HFFc6 (cell line): ENCODE measurements at places on chromosomes 2 and 18. TPM values are rescaled to one million over a fixed set of nuclear protein-coding genes. Genes with fewer than 3 reads are reported as not detected.
A peak's percentile ranks its signal among the peaks of the same experiment; 100 is the strongest.

The PTGR3 gene
- 38.1 to 47.5 TPM (median 43.4 TPM) in 3 replicates for total RNA-seq

DNA sequence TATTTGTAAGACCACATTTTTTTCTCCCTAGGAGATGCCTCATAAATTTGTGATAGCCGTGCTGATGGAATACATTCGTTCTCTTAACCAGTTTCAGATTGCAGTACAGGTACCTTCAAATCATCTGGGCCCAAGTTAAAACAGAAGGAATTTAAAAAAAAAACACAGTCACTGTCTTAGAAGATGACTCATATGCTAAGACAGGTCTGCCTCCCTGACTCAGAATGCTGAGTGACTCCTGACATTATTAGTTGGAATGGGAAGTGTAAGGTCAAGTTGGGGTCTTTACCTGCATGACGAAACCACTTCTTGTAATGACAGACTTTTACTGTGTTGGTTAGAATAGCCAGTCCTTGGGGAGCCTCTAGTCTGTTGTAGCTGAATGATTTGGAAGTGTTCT is 26.3 kb downstream of the RMC1 start:
- peak; percentile 54 for DNase-seq

DNA sequence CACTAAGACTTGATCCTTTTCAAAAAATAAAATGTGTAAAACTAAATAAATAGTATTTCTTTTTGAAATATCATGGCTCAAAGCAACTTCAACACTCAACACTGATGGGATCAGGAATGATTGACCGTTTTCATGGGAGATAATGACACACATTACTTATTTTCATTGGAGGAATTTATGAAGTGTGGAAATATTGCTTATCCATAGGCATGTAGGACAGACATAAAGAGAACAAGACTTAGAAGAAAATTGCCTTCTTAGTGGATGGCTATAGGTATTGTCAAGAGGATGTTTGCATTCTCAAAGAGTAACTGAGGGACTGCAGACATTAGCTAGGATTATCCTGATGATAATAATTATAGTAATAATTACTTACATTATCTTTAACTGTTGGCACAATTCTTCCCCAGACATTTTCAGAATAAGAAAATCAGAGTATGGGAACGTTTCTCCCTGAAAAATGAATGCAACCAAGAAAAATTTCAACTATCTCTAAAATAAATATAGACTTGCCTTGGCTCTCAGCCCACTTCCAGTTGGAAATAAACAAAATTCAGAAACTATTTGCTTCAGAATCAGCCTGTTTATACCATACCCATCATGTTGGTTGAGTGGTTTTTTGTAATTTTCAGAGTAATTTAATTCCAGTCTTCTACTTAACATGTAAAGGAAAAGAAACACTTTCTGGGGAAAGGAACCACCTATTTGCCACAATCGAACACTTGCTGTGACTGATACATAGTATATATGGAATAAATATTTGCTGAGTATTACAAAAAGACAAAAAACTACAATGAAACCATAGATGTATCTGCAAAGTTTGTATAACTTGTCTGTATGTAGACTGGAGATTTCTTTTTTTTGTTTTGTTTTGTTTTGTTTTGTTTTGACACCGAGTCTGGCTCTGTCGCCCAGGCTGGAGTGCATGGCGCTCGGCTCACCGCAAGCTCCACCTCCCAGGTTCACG is 165.7 kb downstream of the TMX3 start:
- DNase-seq, result peak; percentile 67

The MC2R gene
- total RNA-seq, result not detected in 3 replicates

The DQX1 gene
- total RNA-seq, result 0.14 to 0.42 TPM in 2 of 3 replicates, not detected in the other

The RGPD3 gene
- 0.10 TPM in 1 of 3 replicates, not detected in the others for total RNA-seq

The AGXT gene
- not detected in 3 replicates for total RNA-seq

The ANTXR1 gene
- 98.0 to 123 TPM (median 106 TPM) in 3 replicates for total RNA-seq

DNA sequence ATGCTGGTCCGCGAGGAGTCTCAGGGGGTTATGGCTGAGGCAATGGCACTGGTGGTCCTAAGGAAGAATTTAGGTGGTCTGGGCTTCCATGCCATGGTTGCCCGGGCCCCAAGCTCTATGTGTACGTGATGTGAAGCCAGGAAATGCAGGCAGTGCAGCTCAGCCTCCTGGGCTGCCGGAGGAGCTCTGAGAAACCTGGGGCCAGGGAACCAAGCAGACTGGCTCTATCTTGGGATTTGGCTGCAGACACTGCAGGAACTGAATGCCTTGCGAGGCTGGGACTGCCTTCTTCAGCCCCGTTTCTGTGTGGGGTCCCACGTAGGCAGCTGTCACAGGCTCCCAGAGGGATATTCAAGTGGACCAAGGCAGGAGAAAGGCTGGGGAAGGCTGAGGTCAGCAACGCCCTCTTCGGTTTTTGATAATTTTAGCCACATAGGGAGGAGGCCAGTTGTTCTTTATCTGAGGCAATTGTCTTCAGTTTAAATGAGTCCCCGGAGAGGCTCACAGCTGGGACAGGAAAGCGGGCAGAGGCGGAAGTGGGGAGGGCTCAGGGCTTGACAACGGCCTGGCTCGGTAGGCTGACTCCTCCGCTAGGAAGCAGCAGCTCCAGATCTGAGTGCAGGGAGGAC is 77.7 kb downstream of the RHOB start:
- DNase-seq, result no peak

DNA sequence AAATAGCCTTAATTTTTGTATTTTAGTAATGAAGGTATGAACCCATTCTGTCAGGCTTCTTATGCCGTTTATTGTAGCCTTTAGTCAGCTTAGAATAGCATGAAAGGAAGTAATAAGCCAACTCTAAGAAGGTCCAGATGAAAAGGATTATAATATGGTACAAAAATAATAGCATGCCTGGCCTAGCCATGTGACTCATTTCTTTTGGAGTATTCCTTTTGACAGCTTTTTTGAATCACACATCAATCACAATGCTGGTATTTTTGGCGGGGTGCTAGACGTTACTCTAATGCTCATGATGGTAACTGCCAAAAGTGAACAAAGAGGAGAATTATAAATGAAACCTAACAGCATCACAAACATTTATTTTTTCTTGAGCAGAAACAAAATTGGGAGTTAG is 19.9 kb downstream of the FMNL2 start:
- DNase-seq, result no peak

The FLACC1 gene
- 0.66 to 1.7 TPM (median 1.4 TPM) in 3 replicates for total RNA-seq

DNA sequence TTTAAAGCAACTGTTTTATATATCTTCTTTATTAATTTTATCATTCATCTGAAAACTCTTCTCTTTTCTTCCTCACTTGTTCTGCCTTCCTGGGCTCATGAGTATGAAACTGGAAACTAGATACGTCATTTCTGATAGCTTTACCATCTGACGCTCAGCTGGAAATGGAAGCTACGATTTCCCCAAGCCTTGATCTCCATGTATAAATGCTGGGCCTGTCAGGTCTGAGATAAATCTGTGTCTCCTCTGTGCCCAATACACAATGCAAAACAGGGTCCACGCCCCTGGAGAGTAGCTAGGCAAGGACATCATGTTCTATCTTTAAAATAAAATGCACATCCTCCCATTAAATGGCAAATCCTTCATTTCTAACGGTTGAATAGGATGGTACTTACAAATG is 238.4 kb downstream of the AFF3 start:
- no peak for DNase-seq

The RNF152 gene
- 52.3 to 77.2 TPM (median 69.8 TPM) in 3 replicates for total RNA-seq

The HNMT gene
- 0.46 to 1.8 TPM (median 0.84 TPM) in 3 replicates for total RNA-seq

DNA sequence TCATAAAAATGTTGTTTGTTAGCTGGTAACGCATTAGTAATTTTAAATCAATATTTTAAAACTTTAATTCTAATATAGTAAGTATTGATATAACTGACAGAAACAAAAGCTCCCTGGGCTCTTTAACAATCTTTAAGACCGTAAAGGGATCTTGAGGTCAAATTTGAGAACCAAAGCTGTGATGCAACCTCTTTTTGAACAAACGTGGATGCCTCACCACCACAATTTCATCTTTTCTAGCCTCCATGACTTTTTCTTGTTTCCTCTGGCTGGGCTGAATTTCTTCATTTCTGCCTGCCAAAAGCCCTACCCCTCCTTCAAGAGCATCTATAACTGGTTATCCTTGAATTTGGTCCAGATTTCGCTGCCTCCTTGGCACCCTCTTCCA is 563 bp upstream of the POLE4 start:
- no peak for DNase-seq

GRCh38 chr18:79683626-79684282 is 4.2 kb downstream of the CTDP1 start:
- DNase-seq, result no peak

DNA sequence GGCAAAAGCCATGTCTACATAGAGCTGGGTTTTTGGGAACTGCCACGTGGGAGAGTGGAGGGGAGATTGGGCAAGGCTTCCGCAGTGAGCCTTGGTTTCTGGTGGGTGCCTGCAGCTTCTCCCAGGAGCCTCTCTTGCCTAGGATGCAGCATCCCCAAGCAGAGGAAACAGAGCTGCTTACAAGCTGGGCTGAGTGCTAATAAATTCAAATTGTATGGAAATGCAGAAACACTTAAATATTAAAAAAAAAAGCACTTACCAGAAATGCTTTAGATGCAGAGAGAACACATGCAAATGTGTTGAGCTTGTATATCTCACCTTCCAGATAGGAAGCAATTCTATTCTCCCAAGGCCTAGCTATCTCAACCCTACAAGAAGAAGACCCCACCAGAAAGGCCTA is 96.0 kb upstream of the ST3GAL5 start:
- DNase-seq, result no peak

The LRP1B gene
- total RNA-seq, result not detected in 3 replicates

The OR6B2 gene
- not detected in 3 replicates for total RNA-seq

- no peak for DNase-seq
These were observed 44.9 kb upstream of the REL start for GRCh38 chr2:60836491-60836890.

DNA sequence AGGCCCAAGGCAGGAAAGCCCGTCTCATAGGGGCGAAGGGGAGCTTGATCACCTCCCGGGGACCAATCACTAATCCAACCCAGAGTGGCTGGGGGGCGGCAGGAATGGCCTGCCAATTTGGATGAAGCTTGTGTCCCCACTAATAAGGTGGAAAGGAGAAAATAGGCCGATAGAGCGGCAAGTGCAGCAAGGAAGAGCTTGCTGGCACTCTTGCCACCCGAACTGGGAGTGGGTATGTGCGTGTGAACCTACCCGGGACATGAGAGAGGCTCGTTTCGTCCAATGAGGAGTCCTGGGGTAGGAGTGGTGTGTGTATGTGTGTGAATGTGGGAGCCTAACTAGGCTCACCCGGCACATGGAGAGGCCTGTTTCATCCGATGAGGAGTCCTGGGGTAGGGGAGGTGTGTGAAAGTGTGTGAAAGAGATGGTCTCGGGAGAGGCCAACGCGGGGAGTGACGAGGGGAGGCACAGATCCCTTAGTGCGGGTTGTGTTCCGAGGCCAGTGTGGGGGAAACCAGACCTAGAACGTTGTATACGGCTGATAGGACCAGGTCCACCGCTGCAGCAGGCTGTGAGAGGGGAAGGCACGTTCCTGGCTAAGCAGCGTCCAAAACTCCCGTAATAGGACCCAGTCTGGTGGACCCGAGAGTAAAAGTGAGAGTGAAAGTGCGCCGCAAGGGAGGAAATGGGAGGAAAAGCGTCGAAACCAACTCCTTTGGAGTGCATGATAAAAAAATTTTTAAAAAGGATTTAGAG is 47.1 kb upstream of the SELENOI start:
- peak; percentile 48 for DNase-seq

GRCh38 chr2:186772579-186772978 is 76.4 kb downstream of the ZSWIM2 start:
- DNase-seq, result no peak

The ALPG gene
- total RNA-seq, result not detected in 2 replicates

- DNase-seq, result no peak
These were observed 146.4 kb downstream of the PTH2R start for GRCh38 chr2:208552943-208553342.

The IL1R1 gene
- total RNA-seq, result 12.2 and 21.9 TPM in 2 replicates

- DNase-seq, result no peak
These were observed 48.1 kb upstream of the CTIF start for GRCh38 chr18:48490641-48491293.

- DNase-seq, result peak; percentile 46
These were observed 34.2 kb upstream of the MLPH start for GRCh38 chr2:237452861-237453260.
